ENCODE measurements at places on chromosomes 3 and 15.

DNA sequence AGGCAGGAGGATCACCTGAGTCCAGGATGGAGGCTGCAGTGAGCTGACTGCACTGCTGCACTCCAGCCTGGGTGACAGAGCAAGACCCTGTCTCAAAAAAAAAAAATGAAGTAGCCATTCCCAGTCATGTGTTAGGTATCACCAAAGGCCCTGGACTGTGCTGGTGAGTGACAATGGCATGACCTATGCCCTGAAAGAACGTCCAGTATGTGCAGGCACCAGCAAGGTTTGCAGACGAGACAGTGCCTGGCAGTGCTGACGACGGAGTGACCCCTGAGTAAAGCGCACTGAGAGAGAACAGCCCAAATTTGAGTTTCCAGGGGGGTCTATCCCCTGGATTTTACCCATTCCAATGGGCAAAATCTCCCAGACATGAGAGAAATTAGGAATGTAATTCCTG is 45.2 kb downstream of the RBPMS2 start:
- DNase-seq, result no peak

GRCh38 chr3:69871251-69871650 is 128.3 kb upstream of the SAMMSON start:
- DNase-seq, result no peak

DNA sequence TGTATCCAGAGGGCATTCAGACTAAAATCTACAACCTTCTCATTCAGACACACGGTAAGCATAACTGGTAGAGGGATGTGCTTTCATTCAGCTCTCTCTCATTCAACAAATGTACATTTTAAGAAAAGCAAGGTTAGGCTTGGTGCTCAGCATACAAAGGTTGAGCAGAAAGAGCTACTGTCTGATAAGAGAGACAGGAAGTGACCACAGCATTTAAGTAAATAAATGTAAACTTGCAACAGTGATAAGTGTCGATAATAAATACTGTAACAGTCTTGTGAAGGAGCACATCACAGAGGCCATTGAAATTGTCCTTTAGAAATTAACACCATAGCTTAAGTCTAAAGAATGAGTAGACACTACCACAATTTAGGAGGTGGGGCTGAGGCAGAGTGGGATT is 3.4 kb downstream of the CD96 start:
- no peak for DNase-seq

DNA sequence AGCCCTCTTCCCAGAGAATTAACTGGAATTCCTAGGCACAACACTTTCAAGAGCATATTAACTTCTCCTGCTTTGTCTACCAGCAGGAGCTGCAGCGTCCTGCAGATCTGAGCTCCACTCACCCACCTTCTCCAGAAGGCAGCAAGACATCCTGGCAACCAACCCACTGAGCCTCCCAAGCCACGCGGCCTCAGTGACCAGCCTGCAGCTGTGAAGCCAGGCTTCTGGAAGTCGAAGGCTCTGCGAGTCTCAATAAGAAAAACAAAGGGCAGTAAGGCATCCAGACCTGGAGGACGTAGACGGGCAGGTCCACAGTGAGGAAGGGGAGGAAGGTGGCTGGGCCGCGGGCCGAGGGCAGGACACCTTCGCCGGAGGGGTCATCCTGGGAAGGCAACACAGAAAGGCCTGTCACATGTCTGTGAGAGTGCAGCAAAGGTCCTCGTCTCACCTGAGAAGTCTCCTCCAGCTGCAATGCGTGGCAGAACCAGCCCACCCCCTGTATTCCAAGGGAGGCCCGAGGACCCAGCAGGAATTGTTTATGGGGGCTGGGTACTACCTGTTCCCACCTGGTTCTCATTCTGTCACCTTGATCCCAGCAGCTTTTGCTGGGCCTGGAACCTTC is 36.2 kb downstream of the ZXDC start:
- DNase-seq, result no peak

DNA sequence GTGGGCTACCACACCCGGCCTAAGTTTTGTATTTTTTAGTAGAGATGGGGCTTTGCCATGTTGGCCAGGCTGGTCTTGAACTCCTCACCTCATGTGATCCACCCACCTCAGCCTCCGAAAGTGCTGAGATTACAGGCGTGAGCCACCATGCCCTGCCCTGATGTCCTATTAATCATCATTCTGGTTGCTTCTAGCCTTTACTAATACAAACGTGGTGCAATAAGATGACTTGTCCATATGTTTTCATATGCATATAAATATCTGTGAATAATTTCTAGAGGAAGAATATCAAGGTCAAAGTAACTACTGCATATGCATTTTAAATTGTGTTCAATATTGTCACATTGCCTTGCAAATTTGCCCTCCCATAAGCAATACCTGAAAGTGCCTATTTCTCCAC is 25.5 kb upstream of the PDHB start:
- no peak for DNase-seq

DNA sequence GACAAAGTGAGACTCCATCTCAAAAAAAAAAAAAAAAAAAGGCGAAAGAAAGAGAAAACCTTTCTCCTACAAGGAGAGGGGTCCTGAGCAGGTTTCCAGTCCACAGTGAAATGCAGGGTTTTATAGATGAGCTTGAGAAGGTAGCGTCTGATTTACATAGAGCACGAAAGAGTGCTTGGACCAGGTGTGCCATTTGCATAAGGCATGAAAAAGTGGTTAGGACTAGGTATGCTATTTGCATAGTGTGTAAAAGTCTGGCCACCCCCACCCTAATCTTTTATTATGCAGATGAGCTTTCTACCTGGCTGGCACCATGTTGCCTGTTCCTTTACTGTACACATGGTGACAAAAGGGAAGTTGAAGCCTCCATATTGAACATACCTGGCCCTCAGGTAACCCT is 13.6 kb upstream of the RNU6-1 start:
- no peak for DNase-seq

DNA sequence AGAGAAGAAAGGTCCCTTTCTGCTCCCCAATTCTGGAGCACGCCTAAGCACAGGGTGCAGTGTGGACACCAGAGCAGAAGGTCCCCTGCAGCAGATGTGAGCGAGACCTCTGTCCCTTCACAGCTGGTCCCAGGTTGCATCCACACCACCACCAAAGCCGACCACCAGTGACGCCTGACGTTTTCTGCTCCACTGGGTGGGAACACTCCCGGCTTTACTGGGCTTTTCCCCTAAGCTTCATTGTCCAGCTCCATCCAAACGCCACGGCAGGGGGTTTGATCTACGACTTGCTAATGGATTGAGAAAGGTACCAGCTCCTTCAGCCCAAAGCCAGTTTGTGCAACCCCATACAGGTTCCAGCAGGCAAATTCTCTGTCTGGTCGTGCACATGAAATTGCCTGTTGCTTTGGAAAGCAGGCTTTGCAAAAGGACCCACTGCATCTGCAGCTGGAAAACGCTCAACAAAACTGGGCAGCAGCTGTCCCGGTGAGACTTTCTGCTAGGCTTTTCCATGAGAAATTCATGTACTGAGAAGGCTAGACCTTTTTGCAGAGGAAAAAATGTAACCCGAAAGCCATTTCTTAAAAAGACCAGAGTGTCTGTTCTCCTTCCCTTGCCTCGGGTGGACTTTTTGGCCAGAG is 31.1 kb downstream of the ADAMTS17 start:
- no peak for DNase-seq

All from GM06990 (cell line).